ENCODE measurements at places on chromosomes 11 and 22. TPM values are rescaled to one million over a fixed set of nuclear protein-coding genes. Genes with fewer than 3 reads are reported as not detected.

Gene MMP7
- total RNA-seq = not detected

Gene TMEM45B
- 162 TPM for total RNA-seq

Gene F2
- 0.38 TPM for total RNA-seq

Gene OPCML
- total RNA-seq = not detected

Gene KRTAP5-9
- total RNA-seq = not detected

Gene KCNJ11
- total RNA-seq = 0.77 TPM

Gene KDM4D
- 0.53 TPM for total RNA-seq

Gene SCGB1A1
- not detected for total RNA-seq

Gene CASP5
- not detected for total RNA-seq

Gene RPLP2
- 353 TPM for total RNA-seq

Gene C22orf31
- total RNA-seq = not detected

Gene RFPL3
- total RNA-seq = not detected

Gene GRM5
- under 0.01 TPM for total RNA-seq

Gene MAPK8IP2
- total RNA-seq = 0.53 TPM

Gene CCDC73
- 0.13 TPM for total RNA-seq

Gene MRGPRX4
- total RNA-seq = not detected
